ENCODE measurements at places on chromosomes 5 and 9. TPM values are rescaled to one million over a fixed set of nuclear protein-coding genes. Genes with fewer than 3 reads are reported as not detected.

Gene KLF4
- 4.6 TPM for total RNA-seq

- DNase-seq, result no peak
Measured at GRCh38 chr5:163373436-163374084, 63.8 kb upstream of the CCNG1 start.

DNA sequence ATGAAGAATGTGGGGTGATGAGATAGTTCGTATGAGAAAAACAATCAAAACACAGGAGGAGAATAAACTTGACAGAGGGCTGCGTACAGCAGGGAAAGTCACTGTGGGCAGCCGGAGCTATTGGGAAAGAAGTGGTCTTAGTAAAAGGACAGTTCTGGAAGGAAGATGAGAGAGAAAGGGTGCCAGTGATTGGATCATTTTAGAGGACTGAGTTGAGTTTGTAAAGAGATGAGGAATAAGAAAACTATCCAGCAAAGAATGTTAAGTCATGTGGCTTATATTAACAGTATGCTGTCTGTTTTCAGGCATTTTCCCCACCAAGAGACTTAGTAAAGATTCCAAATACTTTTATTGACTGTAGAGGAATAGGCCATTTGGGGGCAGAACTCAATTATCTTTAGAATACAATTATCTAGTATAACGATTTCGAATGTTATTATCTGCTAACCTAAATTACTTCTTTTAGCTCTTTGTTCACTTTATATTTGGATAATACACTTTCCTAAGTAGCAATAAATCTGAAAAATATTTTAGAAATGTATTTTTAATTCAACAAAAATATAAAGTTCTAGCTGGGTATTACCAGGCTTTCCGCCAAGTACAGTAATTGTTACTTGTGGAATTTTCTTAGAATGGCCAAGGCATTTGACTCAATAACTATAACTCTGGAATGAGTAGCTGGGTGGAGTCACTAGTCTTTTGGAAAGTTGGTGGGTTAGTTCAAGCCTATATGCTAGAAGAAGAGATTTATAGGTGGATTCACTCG is 15.5 kb upstream of the LOX start:
- DNase-seq, result no peak

DNA sequence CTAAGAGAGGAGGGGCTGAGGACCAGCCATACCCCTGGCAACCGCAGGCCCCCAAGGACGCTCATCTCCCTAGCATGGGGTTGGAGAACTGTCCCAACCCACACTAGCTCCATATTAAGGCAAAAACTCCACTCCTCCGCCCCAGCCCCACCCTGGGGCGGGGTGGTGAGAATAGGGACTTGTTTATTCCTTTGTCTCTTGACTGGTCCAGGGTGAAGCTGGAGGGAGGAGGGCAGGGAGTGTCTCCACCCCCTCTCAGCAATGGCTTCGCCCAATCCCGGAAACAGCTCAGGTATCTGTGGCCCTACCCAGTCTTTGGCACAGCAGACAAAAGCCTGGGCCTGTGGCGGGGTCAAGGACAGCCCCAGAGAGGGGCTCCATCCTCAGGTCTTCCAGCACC is 16.9 kb downstream of the PRRX2 start:
- no peak for DNase-seq

GRCh38 chr9:117189121-117189520 is 225.7 kb downstream of the ASTN2 start:
- no peak for DNase-seq

- no peak for DNase-seq
Measured at GRCh38 chr9:5698810-5699556, 70.1 kb downstream of the RIC1 start.
